Stimulated activated CD8-positive, alpha-beta memory T cell treated with anti-CD3 and anti-CD28 coated beads, Interleukin-4, amount 100 ng/mL, for 4 hours (primary cell): ENCODE measurements at places on chromosomes 3 and 15.

GRCh38 chr15:27670486-27671209 lies 428.5 kb downstream of the OCA2 start:
- DNase-seq: no peak

- DNase-seq: no peak
Measured at GRCh38 chr15:36782681-36783080, 203.3 kb downstream of the CDIN1 start.

DNA sequence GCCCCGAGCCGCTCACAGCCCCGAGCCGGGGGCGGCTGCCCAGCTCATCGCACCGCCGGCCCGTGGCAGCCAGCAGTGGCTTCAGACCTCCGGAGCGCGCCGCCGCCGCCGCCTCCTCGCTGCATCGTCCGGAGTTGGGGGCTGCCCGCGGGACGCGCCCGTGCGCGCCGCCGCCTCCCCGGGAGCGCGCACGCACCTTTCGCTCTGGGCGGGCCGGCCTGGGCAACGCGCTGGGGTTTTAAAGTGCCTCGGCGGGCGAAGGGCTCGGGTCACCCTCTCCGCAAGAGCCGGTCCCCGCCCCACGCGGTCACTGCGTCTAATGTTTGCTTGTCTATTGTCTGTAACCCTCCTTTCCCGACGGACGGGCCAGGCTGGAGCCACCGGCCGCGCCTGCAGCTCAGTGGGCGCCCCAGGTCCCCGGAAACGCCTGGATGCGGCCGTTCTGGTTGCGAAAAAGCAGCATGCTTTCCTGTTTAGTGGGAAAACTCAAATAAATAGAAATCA lies at the start of gene RYK:
TSS of gene RYK (minus strand) at position 143 of the 504 bp plus-strand sequence. CDS start 205 bp downstream, outside the sequence.
- peak; percentile 28 for DNase-seq

- DNase-seq: no peak
Measured at GRCh38 chr3:40511031-40511718, 5.3 kb downstream of the ZNF620 start.

GRCh38 chr3:187000711-187001151 lies 70.4 kb downstream of the ST6GAL1 start:
- no peak for DNase-seq

DNA sequence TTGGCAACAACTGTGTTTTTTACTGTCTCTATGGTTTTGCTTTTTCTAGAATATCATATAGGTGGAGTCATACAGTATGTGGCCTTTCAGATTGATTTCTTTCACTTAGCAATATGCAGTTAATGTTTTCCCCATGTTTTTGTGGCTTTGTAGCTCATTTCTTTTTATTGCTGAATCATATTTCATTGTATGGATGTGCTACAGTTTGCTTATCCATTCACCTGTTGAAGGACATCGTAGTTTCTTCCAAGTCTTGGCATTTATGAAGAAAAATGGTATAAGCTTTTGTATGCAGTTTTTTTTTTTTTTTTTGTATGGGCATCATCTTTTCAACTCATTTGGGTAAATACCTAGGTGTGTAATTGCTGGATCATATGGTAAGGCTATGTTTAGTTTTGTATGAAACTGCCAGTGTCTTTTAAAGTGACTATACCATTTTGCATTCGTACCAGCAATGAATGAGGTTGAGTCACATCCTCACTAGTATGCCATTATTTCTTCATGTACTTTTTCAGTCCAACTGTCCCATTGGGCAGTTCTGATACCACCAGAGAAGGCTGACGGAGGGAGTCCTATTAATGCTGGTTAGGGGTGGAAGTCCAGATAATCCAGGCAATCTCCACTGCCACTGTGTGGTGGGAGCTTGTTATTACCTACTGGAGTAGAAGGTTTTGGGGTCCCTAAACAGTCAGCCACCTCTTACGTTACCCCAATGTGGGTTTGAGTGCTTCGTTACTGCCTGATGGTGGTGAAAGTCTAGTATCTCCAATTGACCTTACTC lies 210.5 kb downstream of the DOCK3 start:
- no peak for DNase-seq

DNA sequence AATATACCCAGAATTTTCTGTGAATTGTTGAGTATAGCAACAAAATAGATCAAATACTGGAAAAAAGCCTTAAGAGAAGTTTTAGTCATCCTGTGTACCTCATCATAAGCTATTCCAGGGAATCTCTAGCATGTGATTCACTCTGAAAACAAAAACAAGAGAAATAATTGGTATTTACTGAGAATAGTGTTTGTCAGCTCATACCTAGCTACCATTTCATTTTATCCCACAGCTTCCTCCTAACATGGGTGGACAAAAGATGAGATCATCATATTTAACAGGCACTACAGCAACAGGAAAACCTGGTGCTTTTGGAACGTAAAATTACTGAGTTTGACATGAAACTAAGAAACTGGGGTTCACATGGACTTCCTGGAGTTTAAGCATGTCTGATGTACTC lies 753.5 kb upstream of the NECTIN3 start:
- no peak for DNase-seq

DNA sequence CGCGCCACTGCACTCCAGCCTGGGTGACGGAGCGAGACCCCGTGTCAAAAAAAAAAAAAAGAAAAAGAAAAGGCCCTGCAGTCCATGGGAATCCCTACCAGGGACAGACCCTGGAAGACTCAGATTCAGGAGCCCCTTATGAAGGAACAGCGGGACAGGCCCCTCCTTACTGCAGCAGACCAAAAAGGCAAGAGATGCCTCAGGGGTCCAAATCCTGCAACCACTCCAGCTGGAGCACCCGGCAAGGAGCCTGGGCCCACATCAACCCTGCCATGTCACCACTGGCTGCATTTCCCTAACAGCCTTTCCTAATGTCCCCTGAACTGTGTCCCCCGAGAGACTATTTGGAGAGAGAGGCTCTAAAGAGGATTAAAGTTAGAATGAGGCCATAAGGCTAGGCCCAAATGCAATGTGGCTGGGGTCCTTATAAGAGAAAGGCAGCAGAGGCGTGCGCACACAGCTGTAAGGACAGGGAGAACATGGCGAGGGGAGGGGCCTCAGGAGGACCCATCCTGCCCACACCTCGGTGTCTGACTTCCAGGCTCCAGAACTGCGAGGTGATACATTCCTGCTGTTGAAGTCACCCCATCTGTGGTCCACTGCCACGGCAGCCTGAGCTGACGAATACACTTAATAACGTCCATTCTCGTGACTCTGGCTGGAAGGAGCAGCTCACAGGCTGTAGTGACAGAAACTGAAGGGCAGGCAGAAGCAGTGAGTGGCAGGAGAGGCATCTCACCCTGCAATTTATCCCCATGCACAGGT lies 78.1 kb downstream of the ATP10A start:
- no peak for DNase-seq

GRCh38 chr3:99950921-99951320 lies 133.3 kb downstream of the CMSS1 start:
- DNase-seq: no peak

GRCh38 chr15:40500568-40501330 lies 30.0 kb downstream of the CHST14 start:
- DNase-seq: no peak

DNA sequence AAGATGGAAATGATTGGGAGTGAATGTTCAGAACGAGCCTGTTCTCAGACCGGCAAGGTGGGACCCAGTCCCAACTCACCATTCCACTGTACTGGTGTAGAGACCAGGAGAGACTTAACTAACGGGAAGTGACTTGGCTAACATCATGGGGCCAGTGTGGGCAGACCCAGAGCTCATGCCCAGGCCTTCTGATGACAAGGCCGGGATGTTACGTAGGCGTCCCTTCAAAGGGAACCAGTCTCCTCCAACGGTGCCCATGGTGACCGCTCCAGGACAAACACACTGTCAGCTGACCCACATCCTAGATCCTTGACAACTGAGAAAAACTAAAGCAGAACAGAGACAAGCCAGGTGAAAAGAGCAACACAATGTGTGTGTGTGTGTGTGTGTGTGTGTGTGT lies 128.4 kb upstream of the HACD2 start:
- DNase-seq: no peak

GRCh38 chr15:41809526-41810220 lies 18.2 kb upstream of the JMJD7 start:
- no peak for DNase-seq

GRCh38 chr15:73884159-73884558 lies 10.8 kb downstream of the TBC1D21 start:
- DNase-seq: no peak

DNA sequence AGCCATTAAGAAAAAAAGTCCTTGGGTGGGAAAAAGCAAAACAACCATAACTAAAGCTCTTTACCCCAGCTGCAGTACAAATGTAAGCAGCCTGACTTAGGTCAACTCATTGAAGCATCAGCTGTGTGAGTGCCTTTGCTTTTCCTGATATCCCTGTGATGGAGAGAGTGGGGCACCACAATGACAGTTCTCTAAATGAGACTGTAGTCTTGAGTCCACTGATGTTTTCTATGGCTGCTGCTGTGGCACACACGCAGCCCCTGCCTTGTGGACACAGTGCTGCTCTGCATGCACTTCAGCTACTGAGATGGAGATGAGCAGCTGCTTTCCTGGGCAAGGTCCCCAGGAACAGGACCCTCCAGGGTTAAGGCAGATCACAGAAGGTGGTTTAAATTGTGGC lies 173.2 kb downstream of the KCNAB1 start:
- DNase-seq: no peak

- no peak for DNase-seq
Measured at GRCh38 chr3:57546616-57547015, 2.5 kb upstream of the DNAH12 start.

- DNase-seq: no peak
Measured at GRCh38 chr15:100911086-100911485, 8.1 kb upstream of the LRRK1 start.

GRCh38 chr3:4149296-4149695 lies 153.9 kb upstream of the SETMAR start:
- DNase-seq: no peak

DNA sequence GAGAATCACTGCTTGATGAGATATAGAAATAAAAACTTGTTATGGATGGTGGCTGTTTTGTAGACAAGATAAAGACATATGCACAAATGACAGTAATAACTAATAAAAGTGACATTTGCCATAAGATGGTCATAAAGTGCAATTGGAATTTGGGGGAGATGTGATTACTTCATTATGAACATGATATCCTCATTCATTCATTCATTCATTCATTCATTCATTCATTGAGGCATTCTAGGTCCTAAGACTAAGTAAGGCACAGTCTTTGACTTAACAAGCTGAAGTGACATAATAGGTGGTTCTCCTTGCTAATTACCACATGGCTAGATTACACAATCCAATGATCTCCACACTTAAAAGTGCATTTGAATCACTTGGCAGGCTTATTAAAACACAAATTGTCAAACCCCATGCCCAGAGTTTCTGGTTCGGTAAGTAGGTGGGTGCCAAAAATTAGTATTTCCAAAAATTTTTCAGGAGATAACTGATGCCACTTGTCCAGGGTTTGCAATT lies 18.9 kb downstream of the RAP2B start:
- no peak for DNase-seq

- no peak for DNase-seq
Measured at GRCh38 chr3:180693656-180694055, 14.4 kb upstream of the CCDC39 start.
